ENCODE measurements at places on chromosomes 6 and 20. TPM values are rescaled to one million over a fixed set of nuclear protein-coding genes. Genes with fewer than 3 reads are reported as not detected.

DNA sequence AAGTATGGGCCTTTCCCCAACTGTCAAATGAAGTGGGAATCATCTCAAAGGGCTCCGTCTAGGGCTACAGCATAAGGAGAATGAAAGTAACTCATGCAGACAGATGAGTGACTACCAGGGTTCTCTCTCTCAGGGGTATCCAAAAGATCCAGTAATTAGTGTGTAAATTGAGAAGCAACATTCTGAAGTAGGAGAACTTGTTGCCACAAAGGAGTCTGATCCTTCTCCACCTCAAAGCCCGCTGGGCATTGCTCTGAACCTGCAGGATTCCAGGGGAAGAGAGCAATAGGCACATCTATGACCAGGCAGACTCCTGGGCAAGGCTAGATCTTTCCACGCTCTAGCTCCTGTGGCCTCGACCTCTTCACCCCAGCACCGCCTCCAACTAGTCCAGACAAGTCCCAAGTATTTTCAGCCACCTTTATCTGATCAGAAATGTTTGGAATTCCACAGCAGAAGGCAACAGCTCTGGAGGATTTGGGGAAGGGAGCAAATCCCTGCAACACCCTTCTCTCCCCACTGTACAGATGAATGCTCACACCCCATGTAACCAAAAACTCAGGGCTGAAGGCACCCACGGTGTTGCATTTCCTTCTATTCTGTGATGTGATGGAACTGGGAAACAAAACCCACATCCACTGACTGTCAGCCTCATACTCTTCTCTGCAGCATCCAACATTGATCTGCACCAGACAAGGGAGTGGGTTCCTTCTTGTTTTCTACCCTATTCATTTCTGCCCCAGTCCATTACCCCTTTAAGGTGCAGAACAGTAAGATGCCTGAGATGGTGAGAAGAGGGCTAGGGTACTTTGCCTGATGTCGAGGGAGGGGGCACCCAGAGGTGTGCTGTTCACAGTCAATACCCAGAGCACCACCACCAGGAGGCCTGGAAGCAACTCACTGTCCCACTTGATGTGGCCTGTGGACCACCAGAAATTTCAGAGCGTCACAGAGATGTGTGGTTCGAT lies 41.0 kb downstream of the COX4I2 start:
- no peak for DNase-seq

DNA sequence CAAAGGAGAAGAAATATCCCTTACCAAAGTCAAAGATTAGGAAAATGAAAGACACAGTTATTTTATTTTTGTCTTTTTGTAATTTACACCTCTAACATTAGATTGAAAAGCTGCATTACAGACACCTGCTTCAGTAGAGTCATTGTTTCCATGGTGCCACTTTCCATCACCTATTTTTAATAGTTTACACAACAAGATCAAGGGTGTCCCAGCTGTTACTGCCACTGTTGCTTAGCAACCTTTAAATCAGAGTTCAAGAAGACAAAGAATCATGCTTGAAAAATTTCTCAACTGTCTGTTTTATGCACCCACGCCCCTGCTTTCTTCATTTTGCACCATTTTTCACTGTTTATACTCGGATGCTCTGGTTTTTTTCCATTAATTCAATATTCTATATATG lies 668.2 kb upstream of the GJE1 start:
- no peak for DNase-seq

DNA sequence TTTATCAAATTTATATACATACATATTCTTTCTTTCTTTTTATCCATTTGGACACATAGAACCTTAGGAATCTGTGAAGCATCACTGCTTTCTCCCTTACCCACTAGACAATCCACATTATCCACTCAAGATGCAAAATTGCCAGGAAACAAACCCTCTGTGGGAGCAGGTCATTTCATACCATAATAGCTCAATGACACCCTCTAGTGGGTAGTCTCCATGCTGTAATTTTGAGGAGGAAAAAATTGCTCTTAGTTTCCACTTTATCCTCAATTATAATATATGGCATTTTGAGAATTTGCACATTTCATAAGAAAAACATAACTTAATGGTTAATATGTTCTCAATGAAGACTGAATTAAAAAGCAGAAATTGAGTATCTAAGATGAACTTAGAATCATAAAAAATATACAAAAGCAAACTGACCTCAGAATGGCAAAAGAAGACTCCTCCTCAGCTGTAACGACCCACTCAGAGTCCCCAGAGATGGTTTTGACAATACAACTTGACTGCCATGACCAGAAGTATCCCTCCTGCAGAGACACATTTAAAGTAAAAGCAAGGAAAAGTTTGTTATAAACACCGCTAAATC lies 164.1 kb downstream of the FRK start:
- no peak for DNase-seq

GRCh38 chr6:11126876-11127275 lies 15.4 kb upstream of the ERVFRD-1 start:
- no peak for DNase-seq

DNA sequence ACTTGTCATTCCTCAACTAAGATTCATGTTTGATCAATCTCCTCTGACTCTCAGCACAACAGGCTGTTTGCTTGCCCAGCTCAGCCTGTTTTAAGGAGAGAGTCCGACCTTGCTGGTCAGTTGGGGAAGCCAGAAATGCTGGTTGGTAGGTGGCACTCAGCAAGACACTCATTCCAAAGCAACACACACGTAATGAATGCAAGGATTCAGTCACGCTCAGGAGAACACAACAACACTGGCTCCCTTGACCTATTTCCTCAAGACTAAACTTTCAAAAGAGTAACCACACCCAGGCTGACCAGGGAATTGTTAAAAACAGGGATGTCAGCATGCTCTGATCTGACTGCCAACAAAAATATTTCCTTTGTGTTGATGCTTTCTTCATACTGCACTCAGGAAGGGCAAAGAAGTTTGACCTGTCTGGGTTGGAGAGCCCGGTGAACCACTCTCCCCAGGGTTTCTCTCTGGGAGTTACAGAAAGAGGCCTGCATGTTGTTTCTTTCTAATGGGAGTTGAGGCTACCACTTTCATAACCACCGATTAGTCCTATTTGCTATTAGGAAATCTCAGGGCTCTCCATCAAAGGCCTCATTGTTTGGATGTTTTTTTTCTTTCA lies 25.6 kb upstream of the PREP start:
- no peak for DNase-seq

DNA sequence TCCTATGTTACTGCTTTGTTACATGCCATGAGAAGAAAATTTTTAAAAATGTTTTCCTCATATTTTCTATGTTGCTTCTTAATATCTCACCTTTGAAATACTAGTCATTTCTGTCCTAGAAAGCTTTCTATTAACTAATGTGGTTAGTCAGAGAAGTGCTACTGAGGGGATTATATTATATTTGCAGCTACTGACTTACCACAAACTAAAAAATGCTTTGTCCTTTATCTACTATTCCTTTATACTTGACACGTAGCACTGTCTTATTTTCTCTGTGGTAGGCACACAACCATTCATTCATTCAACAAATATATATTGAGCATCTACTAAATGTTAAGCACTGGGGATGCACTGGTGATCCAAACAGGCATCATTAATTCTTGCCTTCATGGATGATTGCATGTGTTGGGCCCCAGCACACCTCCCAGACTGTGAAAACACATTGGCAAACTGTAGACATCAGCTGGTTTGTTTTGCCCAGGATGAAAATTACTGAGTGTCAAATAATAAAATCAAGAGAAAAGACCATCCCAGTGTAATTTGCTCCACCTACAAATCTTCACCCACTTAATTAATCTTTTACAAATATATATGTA lies 10.7 kb upstream of the MLIP start:
- no peak for DNase-seq

GRCh38 chr6:37176268-37177076 lies 6.5 kb downstream of the PIM1 start:
- no peak for DNase-seq

DNA sequence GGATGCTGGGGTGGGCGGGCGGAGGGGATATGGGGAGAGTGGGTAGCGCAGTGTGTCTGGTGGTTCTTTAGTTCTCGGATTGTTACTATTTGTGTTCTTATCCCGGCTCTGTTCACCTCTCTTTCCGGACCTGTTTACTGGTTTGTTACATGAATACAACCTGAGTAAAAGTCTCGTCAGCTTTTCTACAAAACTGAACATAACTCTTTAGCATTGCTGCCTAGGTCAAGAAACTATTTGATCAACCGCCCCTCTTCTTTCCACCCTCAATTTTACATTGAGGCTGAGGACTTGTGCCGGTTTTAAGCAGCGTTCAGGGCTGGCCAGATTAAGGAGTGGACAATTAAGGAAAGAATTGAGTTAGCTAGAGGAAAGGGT lies 625 bp downstream of the ABT1 start:
- DNase-seq: no peak

GRCh38 chr6:17691925-17692538 lies 14.7 kb downstream of the NUP153 start:
- DNase-seq: no peak

DNA sequence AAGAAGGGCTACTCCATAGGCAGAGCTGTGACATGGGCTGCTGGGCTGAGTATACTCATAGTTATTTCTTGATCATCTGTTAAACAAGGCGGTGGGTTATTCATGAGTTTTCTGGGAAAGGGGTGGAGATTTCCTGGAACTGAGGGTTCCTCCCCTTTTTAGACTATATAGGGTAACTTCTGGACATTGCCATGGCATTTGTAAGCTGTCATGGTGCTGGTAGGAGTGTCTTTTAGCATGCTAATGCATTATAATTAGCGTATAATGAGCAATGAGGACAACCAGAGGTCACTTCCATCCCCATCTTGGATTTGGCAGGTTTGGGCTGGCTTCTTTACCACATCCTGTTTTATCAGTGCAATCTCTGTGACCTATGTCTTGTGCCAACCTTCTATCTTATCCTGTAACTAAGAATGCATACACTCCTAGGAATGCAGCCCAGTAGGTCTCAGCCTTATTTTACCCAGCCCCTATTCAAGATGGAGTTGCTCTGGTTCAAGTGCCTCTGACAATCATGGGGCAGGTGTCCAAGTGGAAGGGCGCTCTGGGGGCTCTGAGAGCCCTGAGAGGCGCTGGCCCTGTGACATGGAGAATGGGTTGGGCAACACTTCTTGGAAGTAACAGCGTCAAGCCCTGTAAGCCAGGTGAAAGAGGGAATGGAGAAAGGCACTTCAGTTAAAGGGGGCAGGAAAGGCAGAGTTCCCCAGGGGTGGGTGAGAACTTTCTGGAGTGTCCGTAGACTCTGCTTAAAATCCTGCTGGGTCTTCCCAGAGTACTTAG lies 354.2 kb upstream of the SULF2 start:
- DNase-seq: no peak

DNA sequence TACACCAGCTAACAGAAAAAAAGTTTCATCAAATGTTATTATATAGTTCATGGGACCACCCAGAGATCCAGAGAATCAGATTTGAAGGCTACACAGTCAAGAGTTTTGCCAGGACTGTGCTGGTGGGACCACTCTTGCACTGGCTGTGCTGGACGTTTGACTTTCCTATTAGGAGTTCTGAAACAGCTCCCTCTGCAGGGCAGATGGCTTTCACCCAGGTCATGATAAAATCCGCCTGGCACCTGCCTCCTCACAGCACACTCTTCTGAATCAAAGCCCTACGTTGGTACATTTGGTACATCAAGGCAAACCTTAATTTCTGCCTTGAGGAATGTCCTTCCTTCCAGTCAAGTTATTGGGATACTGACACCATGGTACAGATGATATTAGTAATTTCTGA lies 302.1 kb downstream of the ZNF217 start:
- DNase-seq: no peak

Gene C6orf58
- polyA plus RNA-seq: not detected

Gene SIRPD
- not detected for polyA plus RNA-seq

Data from right cardiac atrium (tissue), 5 donors.